ENCODE measurements at places on chromosomes 16 and 17.

DNA sequence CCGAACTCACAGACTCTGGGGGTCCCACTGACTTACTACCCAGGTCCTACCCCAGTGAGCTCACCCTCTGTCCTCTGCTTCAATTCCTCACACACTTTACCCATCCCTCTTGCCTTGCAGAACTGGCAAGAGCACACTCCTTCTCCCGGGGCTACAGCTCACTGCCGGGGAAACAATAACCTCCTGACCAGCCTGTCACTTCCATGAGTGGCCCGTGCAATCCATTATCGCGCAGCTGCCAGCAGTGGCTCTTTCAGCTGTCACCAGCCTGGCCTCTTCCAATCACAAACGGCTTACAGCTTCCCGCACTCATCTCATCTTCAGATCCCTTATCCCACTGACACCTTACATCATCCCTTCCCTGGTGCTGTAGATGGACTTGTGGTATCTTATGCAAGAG is 79.5 kb downstream of the CPPED1 start:
- H3K27ac ChIP-seq: no peak overlapping the region
- H3K4me1 ChIP-seq: peaks cover 11% of the 10 kb centered on the region
- no peaks in the 10 kb centered on the region for H3K27me3 ChIP-seq

DNA sequence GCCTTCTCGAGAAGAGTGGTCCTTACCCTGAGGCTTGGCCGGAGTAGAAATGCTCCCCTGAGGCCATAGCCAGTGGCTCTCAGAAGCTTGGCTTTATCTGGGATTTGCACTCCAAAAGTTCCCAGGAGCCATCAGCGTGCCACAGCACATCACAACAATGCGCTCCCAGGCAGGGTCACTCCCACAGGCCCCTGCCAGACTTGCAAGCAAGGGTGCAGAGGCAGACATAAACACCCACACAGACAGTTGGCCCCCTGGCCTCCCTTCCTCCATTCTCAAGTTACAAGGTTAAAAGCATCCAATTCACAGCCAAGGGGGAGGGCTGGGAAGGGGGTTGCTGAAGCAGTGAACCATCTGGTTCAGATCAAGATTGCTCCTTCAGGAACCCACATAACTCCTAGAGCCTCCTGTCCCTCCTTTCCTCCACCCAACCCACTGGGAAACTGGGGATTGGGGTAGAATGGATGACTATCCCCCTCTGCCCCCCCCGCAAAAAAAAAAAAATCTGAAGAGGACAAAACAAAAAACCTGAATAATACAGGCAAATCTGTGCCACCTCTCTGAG is 1.8 kb downstream of the ST3GAL2 start:
- H3K27ac ChIP-seq: peak overlapping the region; percentile 76
- peak; percentile 77 for DNase-seq
- H3K4me1 ChIP-seq: peaks cover 39% of the 10 kb centered on the region
- no peaks in the 10 kb centered on the region for H3K27me3 ChIP-seq
- H3K4me3 ChIP-seq: peak overlapping the region; percentile 87

DNA sequence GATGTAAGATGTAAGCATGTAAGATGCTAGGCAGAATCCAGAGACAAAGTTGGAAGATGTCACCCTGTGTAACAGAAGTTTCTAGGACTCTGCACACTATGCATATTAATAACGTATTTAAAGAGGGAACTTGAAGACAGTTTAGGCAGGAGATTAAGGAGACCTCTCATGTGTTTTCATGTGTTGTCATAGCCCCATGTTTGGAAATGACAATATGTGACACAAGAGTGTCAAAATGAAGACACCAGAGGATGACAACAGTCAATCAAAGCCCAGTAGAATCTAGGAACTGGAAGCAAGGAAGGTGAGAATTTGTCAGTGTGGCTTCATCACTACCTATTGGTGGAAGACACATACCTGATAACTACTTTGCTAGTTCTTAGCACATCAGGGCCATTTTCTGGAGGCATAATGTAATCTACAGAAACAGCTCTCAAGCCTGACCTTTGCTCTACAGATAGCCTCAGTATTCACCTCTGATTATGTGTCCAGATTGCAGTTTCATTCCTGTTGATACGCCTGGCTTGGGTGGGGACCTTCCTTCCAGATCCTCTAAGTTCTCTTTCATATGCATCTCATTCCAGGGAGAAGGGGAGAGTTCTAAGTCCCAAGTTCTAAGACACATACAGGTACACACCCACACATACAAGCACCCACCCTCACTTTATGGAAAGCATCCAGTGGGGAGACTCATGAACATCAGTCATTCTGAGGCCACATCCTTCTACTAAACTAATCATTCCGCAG is 26.3 kb downstream of the PMP22 start:
- DNase-seq: no peak
- H3K4me3 ChIP-seq: no peak overlapping the region
- no peak overlapping the region for H3K27ac ChIP-seq
- peaks cover 52% of the 10 kb centered on the region for H3K36me3 ChIP-seq
- no peaks in the 10 kb centered on the region for H3K27me3 ChIP-seq
- peaks cover 16% of the 10 kb centered on the region for H3K4me1 ChIP-seq

DNA sequence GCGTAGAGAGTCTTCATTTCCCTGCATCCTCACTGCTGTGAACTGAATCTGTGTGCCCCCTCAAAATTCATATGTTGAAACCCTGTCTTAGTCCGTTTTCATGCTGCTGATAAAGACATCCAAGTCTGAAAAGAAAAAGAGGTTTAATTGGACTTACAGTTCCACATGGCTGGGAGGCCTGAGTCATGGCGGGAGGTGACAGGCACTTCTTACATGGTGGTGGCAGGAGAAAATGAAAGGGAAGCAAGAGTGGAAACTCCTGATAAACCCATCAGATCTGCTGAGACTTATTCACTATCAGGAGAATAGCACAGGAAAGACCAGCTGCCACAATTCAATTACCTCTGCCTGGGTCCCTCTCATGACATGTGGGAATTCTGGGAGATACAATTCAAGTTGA is 3.1 kb upstream of the CCDC42 start:
- DNase-seq: no peak
- no peaks in the 10 kb centered on the region for H3K27me3 ChIP-seq
- no peak overlapping the region for H3K27ac ChIP-seq
- no peak overlapping the region for H3K4me3 ChIP-seq
- H3K4me1 ChIP-seq: no peaks in the 10 kb centered on the region
- no peaks in the 10 kb centered on the region for H3K36me3 ChIP-seq

GRCh38 chr16:715477-716199 is 720 bp downstream of the METRN start:
- H3K27ac ChIP-seq: no peak overlapping the region
- H3K36me3 ChIP-seq: no peaks in the 10 kb centered on the region
- peak; percentile 63 for DNase-seq
- H3K4me1 ChIP-seq: peaks cover 9% of the 10 kb centered on the region
- peaks cover 3% of the 10 kb centered on the region for H3K27me3 ChIP-seq
- H3K4me3 ChIP-seq: peak overlapping the region; percentile 76

DNA sequence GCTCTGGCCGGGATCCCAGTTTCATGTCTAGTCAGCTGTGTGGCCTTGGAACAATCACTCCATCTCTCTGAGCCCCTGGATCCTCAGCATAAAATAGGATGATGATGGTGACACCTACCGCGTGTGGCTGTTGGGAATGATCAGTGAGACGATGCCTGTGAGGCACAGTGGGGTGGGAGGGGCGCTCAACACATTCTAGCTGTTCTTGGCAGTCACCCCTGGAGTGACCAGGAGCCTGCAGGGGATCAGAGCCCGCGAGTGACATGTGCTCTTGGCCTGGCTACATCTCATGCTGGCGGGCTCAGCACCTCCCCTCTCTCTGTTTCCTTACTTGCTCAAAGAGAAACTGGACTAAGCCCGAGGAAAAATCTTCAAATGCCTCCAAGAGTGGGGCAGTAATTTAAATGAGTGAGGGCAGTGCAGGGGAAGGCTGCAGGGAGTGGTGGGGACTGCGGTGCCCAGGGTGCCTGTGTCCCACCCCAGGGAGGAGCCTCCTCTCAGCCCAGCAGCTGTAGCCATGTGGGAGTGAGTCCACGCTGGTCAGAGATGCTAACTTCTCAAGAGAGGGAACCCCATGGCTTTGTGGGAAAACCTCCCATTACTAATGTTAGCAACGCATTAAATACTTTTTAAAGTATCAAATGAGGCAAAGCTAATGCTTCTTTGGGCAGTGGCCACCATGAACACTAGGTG is 23.1 kb upstream of the DOK4 start:
- H3K27me3 ChIP-seq: peaks cover 5% of the 10 kb centered on the region
- no peak overlapping the region for H3K27ac ChIP-seq
- no peaks in the 10 kb centered on the region for H3K4me1 ChIP-seq
- no peak overlapping the region for H3K4me3 ChIP-seq

DNA sequence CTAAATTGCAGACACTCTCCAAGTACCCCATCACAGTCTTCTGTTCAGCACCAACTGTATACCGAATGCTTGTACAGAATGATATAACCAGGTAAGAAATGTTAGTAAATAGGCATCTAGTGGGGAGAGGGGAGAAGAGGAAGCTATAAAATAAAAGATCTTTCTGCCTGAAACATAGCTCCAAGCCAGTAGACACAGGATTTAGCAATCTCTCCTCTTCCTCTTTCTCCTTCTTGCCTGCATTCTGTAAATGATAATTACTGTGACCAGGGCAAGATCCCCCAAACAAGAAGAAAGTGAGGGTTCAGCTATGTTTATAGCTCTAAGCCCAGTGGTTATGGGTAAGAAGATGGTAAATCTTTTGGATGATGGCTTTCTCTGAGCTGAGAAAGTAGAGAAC is 17.9 kb downstream of the ACSM3 start:
- H3K27me3 ChIP-seq: no peaks in the 10 kb centered on the region
- no peaks in the 10 kb centered on the region for H3K36me3 ChIP-seq
- DNase-seq: no peak
- no peaks in the 10 kb centered on the region for H3K4me1 ChIP-seq
- H3K4me3 ChIP-seq: no peak overlapping the region
- no peak overlapping the region for H3K27ac ChIP-seq

DNA sequence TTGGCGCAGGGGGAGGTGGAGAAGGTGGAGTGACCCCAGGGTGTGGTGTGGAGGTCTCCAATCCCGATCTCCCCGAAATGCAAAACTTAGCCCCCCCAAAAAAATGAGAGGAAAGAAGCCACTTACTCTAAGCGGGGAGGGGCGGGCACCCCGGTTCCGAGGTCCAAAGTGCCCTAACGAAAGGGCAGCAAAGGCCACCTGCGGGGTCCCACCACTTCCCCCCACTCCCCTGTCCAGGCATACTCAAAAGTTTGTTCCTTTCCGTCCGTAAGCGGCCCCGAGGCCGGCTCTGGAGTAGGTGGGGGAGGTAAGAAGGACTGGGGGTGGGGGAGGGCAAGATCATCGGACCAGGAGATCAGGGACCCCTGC is 1.1 kb downstream of the TOX3 start:
- no peaks in the 10 kb centered on the region for H3K4me1 ChIP-seq
- H3K4me3 ChIP-seq: no peak overlapping the region
- peaks cover 42% of the 10 kb centered on the region for H3K27me3 ChIP-seq
- no peaks in the 10 kb centered on the region for H3K36me3 ChIP-seq

- no peak for DNase-seq
- H3K4me3 ChIP-seq: no peak overlapping the region
- no peaks in the 10 kb centered on the region for H3K4me1 ChIP-seq
- H3K36me3 ChIP-seq: no peaks in the 10 kb centered on the region
- H3K27ac ChIP-seq: no peak overlapping the region
Measured at GRCh38 chr16:86020971-86021370, 122.0 kb downstream of the IRF8 start.

- no peak overlapping the region for H3K4me3 ChIP-seq
- H3K27ac ChIP-seq: no peak overlapping the region
- peaks cover 4% of the 10 kb centered on the region for H3K27me3 ChIP-seq
Measured at GRCh38 chr17:33039874-33040273, 48.2 kb downstream of the SPACA3 start.

GRCh38 chr16:53898993-53899392 is 195.0 kb downstream of the FTO start:
- no peak overlapping the region for H3K4me3 ChIP-seq
- no peaks in the 10 kb centered on the region for H3K27me3 ChIP-seq
- H3K27ac ChIP-seq: no peak overlapping the region
- peaks cover 23% of the 10 kb centered on the region for H3K4me1 ChIP-seq

Data from GM23248 (cell line).